ENCODE measurements at places on chromosomes 5 and 9.

GRCh38 chr5:57889558-57889957 lies 406.9 kb upstream of the ACTBL2 start:
- DNase-seq: no peak

DNA sequence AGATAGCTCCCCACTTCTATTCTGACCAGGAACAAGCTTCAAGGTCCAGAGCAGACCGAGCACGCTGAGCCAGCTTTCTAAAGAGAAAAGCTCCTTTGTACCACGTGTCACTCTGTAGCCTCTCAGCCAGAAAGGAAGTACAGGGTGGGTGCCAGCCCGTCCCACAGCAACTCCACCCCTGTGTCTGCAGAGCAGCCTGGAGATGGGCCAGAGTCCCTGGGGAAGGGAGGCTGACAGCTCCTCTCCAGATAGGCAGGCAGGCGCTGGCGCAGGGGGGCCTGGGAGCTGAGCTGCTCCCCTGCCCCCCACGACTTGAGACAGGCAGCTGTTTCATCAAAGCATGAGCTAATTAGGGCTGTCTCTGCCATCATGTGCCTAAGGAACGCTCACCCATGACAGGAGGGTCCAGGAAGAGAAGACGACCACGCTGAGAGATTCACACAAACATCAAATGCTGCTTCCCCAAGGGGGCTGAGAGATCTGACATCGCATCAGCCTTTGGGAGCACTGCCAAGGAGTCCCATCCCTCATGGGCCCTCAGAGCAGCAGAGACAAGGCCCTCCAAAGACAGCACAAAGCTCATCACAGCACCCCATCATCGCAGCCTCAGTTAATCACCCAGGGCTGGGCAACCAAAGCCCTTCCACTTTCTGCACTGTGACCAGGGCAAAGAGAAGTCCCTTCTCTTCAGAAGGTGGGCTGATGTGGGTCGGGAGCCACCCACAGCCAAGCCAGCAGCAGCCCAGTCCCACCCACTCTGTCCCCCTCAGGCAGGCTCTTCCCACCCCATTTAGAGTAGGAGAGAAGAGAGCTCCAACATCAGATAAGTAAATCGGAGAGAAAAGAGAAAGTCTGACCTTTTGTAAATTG lies 78.5 kb upstream of the LRRTM2 start:
- no peak for DNase-seq

- DNase-seq: no peak
These were observed 75.6 kb downstream of the USP20 start for GRCh38 chr9:129910628-129911567.

DNA sequence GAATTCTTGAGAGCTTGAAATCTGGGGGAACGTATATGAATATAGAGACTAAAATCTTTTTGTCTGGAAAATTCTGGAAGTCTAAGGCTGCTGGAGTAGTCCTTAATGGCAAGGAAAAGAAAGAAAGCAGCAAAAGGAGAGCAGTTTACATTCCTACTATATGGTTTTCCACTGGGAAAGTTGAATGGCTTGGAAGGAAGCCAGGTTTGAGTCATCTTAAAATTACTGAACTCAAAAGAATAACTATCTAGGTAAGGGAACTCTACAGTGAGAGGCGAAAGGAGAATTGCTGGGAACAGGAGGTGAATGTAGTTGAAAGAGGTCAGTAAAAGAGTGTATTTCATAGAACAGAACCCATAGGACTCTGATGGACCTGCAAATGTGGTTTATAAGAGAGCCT lies 258.1 kb upstream of the EDIL3 start:
- DNase-seq: no peak

DNA sequence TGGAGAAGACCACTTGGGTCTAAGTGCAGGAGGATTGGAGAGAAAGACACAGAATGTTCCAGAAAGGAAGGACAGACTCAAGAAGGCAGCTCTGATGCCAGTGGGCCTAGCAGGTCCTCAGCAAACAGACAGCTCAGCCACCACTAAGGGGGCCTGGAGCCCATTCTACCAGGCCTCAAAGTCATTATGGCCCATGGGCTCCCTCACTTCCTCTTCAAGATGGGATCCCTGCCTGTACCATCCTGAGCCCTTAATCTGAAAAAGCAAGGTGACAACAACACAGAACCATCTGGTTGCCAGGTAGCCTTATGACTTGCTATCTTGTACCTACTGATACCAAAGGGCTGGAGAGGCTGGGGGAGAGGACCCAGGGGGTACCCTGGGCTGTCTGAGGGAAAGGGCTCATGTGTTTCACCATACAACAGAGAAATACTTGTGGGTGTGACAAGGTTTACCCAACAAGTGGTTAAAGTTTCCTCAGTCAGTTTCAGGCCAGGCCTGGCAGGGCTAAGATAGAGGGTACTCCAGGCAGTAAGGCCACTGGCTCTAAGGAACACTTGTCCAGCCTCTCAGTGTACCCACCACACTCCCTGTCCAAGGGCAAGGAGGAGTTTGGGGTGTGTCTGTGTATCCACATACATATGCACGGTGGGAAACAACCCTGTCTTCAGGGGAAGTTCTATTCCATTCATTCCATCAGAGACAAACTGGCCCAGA lies 30.7 kb downstream of the TCF7 start:
- DNase-seq: no peak

GRCh38 chr5:149298842-149299404 lies 27.3 kb downstream of the AFAP1L1 start:
- no peak for DNase-seq

GRCh38 chr5:150438873-150439546 lies 10.5 kb downstream of the RPS14 start:
- DNase-seq: no peak

DNA sequence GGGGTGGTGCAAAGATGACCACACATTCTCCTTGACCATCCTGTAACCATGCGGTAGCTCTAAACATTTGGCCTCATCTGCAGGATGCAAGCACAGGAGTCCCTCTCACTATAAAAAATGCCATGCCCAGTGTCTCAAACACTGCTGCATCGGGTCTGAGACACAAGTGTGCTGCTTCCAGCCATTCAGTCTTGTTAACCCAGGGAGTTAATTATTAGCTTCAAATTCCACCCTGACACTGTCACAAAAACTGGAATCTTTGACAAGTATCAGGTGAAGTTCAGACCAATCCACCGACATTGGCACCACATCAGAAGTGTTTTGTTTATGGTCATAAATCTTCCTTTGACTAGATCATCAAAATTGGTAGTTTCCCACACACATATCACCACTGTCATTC lies 119.1 kb upstream of the RASEF start:
- DNase-seq: no peak

GRCh38 chr9:77598524-77598923 lies 49.6 kb downstream of the GNA14 start:
- DNase-seq: no peak

Data from activated naive CD4-positive, alpha-beta T cell (primary cell).